Inflammatory macrophage (primary cell): ENCODE measurements at places on chromosomes 13 and 19.
A peak's percentile ranks its signal among the peaks of the same experiment; 100 is the strongest.

- no peak for DNase-seq
Measured at GRCh38 chr13:59038824-59039223, 1124.9 kb downstream of the DIAPH3 start.

- peak; percentile 10 for DNase-seq
Measured at GRCh38 chr19:20247016-20247683, 80.1 kb downstream of the ZNF486 start.

DNA sequence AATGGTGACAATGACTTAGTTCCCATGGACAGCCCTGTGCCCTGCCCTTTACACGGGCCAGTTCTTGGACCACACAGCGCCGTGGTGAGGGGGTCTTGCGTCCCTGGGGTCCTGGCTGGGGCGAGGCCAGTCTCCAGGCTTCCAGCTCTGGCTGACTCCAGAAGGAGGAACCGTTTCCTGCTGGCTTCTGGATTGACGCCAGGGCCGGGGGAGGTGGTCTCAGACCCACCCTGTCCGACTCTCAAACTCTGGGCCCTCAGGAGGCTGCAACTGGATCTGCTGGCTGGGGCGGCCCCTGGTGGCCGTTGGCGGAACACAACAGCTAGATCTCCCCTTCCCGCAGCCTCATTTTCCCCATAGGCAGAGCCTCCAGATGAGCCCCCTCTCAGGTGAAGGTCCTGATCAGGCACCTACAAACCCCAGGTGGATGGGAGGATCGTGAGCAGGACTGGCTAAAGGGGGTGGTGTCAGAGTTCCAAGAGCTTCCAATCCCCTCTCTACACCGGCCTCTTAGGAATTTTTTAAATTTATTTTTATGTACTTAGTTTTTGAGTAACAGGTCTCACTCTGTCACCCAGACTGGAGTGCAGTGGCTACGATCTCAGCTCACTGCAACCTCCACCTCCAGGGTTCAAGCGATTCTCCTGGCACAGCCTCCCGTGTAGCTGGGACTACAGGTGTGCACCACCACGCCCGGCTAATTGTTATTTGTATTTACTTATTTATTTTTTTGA is 8.0 kb downstream of the CCDC194 start:
- DNase-seq: peak; percentile 52

GRCh38 chr13:48776401-48776800 is 122.7 kb downstream of the CYSLTR2 start:
- no peak for DNase-seq

DNA sequence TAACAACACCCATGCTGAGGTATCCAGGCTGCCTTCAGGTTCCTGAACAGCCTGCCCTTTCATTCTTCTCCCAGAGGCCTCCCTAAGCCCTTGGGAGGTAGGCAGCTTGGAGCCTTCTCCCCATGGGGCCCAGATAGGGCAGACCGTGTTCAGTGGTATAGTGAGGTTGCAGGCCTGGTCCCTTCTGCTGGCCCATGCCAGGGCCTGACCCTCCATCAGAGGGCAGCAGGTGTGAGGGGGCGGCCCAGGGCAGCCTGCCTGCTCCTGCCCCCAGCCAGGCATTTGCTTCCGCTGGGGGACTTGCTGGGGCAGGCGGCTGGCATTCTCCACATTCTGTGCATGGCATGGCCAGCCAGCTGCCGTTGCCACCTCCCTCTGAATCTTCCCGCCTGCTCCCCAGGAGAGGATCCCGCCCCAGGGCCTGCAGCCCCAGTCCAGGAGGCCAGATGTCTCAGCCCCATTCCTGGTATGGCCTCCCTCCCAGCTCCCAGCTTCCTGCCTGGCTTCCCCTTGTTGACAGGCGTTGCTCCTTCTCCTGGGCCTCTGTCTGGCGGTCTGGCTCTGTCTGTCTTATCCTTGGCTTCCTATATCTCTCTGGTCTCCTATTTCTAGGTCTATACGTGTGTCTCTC is 8.9 kb downstream of the CIC start:
- no peak for DNase-seq

DNA sequence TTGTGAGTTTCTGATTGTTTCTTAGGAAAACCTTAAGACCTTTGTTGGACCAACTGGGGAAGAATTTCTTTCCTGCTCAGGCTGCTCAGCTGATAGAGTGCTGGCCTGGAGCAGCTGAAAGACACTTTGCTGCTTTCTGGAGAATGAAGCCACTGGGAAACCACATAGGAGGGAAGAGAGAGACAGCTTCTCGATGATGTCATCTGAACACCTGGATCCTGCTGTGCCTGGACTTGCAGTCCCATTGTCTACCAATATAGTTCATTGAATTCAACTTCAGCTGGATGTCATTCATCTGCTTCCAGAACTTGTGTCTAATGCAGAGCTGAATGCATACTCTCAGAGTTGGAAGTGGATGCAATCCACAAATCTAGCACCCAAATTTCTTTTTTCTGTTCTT is 34.3 kb upstream of the TSHZ3 start:
- DNase-seq: no peak

DNA sequence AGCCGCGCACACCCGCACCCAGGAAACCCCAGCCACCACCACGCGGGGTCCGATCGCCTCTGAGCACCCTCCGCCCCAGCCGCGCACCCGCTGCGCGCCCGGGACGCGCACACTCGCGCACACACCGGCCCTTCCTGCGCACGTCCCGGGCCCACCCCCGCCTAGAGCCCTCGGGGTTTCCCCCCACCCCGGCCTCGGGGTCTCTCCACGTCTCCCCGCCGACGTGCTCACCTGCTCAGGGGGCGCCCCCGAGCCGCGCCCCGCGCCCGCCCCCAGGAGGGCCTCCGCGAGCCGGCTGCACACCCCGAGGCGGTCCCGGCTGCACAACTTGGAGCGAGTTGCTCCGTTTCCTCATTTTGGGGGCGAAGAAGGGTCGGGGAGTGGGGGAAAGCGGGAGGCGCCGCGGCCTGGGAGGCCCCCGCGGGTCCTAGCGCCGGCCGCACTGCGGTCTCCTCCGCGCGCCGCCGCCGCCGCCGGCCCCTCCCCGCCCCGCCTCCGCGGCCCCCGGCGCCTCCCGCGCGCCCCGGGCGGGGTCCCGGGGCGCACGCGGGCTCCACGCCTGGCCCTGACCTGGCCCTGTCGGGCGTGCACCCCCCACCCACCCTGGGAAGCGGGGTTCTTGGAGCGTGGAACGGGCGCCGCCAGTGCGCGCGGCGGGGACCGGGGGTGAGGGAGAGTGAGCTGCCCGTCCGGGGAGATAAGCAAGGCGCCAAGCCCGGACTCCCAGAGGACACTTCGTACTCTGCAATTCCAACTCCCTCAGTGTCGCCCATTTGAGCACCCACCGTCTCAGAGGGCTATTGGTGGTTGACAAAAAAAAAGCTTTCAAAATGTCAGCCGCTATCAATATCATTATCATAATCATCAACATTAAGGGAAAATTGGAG is at the start of gene MATK:
TSS of gene MATK (minus strand) at position 444 of the 887 bp plus-strand sequence. CDS start 1,246 bp downstream, outside the sequence.
- peak; percentile 84 for DNase-seq

DNA sequence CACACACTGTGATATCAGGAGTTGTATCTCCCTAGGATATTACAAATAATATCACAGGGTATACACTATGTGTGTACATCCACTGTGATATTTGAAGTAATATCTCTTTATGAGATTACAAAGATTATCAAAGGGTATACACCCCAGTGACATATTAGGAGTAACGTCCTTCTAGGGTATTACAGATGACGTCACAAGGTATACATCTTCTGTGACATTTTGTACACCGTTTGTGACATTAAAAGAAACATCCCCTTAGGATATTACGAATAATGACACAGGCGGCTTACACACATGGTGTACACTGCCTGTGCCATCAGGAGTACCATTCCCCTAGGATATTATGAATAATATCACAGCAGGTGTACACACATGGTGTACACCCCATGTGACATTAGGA is 13.4 kb upstream of the RGCC start:
- DNase-seq: no peak

DNA sequence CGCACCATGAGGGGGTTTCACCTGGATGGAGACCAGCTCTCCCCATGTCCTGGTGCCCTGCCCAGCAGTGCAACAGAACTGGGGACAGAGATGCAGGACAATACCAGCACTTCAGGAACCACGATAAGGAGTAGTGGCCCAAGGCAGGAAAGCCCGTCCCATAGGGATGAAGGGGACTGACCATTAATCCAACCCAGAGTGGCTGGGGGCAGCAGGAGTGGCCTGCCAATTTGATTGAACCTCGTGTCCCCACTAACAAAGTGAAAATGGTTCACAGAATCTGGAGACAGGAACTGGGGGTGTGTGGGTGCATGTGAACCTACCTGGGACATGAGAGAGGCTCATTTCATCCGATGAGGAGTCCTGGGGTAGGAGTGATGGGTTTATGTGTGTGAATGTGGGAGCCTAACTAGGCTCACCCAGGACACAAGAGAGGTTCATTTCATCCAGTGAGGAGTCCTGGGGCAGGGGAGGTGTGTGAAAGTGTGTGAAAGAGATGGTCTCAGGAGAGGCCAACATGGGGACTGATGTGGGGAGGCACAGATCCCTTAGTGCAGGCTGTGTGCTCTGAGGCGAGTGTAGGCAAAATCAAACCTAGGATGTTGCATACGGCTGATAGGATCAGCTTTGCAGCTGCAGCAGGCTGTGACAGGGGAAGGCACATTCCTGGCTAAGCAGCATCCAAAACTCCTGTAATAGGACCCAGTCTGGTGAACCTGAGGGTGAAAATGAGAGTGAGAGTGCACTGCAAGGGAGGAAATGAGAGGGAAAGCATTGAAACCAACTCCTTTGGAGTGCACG is 98.2 kb downstream of the ZNF429 start:
- no peak for DNase-seq

- DNase-seq: no peak
Measured at GRCh38 chr13:26909477-26909876, 148.9 kb upstream of the GPR12 start.

DNA sequence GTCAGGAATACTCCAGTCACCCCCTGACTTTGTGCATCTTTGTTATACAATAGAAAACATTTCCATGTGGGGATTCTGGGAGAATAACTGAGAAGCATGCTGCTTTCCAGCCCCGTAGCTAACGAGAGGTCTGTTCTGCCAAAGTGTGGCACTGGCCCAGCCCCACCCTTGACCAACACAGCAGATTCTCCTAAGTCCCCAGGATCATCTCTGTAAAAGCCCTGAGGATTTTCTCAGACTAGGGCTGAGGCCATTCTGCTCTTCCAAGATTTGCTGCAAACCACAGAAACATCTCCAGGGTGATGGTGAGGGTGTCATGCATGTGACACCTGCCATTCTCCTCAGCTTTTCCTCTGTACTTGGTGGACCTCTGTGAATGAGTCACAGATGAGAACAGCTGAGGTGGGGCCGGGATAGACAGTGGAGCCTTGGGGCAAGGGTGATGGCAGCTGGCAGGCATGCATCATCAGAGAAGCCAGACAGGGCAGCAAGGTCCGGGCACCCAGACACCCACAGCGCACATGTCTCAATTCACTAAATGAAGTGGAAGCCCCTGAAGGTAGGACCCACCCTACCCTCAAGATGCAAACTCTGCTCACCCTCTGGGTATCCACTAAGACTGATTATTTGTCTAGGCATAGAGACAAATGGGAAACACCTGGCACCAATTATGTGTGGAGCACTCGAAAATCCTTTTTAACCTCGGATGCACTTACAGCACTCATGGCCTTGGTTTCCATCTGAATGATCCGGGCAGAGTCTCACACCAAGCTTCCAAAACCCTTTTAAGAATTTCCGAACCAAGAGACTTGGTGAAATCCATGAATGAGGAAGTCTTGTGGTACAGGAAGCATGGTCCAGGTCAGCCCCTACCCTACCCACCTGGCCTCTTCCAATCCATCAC is 20.1 kb upstream of the DOCK9 start:
- no peak for DNase-seq

GRCh38 chr19:18850471-18851375 is 19.0 kb downstream of the UPF1 start:
- no peak for DNase-seq

DNA sequence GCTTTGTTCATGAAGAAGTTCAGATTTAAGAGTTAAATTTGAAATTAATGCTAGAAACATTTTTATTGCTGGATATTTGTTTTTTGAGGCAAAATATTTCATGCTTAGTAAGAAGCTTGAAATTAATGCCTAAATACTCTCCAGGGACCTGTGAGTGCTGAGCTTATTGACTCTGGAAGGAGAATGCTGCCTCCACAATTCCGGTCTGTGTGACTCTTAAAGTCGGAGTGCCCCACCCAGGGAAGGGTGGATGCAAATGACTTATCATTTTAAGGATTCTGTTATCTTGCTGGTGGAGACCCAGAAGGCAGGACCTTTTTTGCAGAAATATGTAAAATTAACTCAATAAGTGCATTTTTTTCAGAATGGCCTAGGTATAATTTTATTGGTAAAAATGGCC is 143.8 kb upstream of the RXFP2 start:
- DNase-seq: no peak

- no peak for DNase-seq
Measured at GRCh38 chr13:30148171-30148754, 159.1 kb downstream of the KATNAL1 start.

DNA sequence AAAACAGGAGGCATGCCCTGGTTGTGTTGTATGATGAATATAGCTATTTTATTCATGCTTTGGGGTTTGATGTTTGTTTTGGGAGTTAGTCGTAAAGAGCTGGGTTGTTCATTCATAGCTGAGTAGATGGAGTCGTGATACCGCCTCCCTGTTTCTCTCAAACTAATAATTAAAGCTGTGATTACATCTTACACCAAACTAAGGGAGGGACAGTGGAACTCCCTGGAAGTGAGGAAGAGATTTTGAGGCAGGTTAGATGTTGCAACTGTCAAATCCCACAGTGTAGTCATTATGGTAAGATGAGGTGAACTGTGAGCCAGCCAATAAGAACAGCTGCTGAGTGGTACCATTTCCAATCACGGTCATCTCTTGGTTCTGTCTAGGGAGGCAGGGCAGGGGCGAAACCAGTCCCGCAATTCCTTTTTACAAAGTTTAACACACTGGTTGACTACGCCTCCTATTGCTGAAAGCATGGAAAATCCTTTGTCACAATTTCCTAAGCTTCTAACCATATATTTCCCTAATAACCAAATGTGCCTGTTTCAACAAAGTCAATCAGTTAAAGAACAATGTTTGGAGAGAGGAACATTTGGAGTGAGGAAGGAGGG is 207.6 kb upstream of the SERP2 start:
- no peak for DNase-seq

DNA sequence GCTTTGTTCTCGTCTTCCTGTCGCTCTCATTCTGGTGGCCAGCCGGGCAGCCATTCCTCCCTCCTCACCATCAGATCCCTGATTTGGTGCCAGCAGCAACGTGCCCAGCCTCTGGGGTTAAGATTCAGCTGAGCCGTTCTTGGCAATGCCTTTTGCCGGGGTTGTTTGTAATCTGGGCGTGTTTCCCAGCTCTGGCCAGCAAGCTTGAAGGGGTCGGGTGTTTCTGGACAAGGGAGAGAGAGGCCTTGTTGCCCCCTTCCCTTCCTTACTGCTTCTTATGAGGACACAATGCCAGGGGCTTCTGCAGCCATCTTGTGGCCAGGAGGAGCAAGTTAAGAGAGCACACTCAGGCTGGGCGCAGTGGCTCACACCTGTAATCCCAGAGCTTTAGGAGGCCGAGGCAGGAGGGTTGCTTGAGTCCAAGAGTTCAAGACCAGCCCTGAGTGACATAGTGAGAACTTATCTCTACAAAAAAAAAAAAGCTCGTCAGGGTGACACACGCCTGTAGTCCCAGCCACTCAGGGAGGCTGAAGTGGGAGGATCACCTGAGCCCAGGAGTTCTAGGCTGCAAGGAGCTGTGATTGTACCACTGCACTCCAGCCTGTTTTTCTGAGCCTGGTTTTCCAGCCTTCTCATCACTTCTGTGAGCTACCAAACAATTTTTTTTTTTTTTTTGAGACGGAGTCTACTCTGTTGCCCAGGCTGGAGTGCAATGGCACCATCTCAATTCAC is 10.7 kb upstream of the CRTC1 start:
- no peak for DNase-seq

- DNase-seq: no peak
Measured at GRCh38 chr19:8703223-8703622, 4.6 kb upstream of the ACTL9 start.
